Astrocyte of the cerebellum (primary cell): ENCODE measurements at places on chromosomes 2 and 18.
A peak's percentile ranks its signal among the peaks of the same experiment; 100 is the strongest.

- DNase-seq, result no peak
These were observed 26.4 kb downstream of the SLC4A1AP start for GRCh38 chr2:27690052-27690451.

DNA sequence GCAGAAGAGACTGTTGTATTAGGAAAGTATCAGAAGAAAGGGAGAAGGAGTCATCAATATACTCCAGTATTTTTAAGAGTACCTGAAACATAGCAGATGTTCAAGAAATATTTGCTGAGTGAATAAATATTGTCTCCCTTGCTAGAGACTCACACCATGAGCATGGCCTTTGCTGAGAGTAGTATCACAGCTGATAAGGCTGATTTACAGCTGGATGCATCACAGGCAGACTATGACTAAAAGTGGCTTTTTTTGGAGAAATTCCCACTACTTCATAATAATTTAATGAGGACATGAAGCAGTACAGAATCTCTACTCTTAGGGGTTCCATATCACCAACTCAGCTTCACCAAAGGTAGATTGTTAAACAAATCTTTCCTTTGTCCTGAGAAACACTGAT is 373.3 kb downstream of the RBM43 start:
- DNase-seq, result no peak

- no peak for DNase-seq
These were observed 23.5 kb upstream of the C18orf32 start for GRCh38 chr18:49510393-49511115.

DNA sequence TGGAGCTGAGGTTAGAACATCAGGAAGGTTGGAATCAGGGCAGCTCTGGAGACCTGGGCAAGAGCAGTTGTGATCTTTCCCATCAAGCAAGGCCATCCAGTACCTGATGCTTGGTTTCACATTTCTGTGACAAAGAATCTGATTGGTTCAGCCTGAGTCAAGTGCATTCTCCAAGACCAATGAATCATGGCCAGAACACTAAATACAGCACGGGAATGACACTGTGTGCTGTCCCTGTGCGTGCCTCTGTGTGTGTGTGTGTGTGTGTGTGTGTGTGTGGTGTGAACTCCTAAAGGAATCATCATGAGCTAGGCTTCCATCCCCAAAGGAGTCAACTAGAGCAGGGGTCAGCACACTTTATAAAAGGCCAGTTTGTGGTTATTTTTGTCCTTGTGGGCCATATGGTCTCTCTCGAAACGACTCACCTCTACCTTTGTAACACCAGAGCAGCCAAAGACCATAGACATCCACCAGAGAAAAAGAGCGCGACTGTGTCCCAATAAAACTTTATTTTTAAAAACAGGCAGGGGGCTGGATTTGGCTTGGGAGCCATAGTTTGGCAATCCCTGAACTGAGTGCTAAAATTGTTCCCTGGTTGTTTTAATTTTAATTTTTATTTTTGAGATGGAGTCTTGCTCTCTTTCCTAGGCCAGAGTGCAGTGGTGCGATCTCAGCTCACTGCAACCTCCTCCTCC is 99.7 kb downstream of the INHBB start:
- no peak for DNase-seq

DNA sequence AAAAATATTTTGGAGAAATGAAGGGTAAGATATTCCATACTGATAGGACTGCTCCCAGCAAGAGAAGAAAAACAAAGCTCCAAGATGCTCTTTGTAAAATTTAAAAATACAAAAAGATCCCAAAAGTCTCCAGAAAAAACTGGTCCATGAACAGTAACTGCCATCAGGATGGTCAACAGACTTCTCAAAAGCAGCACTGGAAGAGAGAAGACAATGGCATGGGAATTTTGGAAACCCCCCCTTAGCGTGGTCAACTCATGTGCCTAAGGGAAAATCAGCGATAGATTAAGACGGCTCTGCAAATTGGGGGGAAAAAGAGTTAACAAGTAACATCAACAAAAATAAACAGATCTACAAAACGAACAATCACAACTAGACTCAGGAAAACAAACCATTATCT is 23.6 kb downstream of the B4GALT6 start:
- DNase-seq, result no peak

DNA sequence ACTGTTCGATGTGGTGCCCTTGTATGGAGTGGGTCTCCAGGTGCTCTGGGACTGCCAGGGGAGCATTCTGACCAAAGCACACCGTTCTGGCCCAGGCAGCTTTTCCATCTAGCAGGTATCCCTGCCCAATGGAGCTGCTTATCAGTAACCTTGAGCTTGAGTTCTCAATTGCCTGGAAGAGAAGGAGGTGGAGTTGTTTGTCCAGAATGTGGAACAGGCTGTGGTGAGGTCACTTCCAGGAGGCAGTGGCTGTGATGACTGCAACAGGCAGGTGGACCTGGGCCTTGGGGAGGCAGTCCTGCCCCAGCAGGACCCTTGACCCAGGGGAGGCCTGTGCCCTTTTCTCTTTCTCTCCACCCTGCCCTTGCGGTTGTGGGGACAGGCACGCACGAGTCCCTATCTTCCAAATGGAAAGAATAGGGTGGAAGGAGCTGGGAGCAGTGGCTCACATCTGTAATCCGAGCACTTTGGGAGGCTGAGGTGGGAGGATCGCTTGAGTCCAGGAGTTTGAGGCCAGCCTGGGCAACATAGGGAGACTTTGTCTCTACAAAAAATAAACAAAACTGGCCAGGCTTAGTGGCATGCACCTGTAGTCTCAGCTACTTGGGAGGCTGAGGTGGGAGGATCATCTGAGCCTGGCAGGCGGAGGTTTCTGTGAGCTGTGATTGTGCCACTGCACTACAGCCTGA is 66.2 kb upstream of the MCFD2 start:
- no peak for DNase-seq

DNA sequence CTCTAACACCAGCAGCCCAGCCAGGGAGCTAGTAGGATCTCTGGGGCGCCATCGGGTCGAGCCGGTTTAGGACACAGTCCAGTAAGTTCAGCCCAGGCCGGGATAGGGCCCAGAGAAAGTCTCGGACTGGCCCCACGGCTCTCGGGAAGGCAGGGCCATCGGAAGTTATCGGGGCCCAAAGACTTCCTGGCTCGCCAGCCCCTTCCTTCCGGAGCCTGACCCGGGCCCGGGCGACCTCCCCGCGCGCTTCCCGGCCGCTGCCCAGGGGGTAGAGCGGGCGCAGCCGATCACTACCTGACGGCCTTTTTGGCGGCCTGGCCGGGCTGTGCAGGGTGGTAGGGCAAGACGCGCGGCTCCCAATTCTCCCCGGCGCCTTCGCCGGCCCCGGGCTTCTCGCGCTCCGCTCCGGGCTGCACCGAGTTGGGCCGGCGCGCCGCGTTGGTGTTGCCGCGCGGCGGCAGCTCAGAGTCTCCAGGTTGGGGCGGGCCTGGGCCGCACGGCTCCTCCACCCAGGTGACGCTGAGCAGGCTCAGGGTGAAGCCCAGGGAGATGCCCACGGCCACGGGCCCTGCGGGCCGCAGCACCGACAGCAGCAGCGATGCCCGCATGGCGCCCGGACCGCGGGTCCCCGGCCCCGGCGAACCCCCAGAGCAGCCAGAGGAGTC is 546 bp downstream of the CHPF start:
- DNase-seq, result no peak

GRCh38 chr2:118095610-118096009 is 7.3 kb downstream of the INSIG2 start:
- DNase-seq, result no peak

DNA sequence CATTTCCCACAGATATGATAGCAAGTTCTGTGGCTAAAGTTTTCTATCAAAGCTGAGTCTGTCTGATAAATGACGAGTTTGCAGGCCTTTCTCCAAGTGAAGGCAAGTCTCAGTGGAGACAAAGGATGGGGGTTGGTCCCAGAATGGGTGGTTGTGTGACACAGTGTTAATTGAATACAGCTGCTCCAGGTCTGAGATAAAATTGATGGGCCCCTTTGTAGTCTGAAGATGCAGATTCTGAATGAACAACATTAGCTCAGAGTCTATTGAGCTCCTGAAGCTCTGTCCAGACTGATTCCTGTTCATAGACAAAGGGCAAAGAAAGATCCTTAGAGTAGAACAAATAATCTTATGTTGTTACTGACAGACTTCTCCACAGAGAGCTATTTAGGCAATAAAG is 296.9 kb upstream of the CYRIA start:
- DNase-seq, result no peak

DNA sequence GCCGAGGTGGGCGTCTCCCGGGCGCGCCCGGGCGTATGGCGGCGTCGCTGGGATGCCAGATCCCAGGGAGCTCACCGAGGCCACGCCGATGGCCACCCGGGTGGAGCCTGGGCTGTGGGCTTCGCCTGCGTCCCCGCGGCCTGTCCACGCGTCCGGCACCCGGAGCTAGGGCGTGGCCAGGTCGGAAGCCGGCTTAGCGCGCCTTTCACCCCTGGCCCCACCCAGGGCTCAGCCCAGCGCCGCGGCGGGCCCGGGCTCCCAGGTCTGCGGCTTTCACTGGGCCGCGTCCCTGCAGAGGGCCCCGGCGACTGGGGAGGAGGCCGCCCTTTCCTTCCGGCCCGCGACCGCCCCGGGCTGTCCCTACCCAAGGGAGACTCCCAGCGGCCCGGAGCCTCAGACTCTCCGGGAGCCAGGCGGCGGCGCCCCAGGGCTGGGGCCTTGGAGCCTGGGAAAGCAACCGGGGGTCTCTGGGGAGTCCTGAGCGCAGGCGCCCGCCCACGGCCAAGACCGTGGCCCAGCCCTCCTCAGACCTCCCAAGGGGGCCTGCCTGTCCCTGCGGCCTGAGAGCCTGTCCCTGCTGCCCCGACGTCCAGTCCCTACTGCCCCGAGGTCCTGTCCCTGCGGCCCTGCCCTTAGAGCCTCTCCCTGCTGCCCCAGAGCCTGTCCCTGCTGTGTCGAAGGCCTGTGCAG is 36.3 kb upstream of the ITM2C start:
- no peak for DNase-seq

DNA sequence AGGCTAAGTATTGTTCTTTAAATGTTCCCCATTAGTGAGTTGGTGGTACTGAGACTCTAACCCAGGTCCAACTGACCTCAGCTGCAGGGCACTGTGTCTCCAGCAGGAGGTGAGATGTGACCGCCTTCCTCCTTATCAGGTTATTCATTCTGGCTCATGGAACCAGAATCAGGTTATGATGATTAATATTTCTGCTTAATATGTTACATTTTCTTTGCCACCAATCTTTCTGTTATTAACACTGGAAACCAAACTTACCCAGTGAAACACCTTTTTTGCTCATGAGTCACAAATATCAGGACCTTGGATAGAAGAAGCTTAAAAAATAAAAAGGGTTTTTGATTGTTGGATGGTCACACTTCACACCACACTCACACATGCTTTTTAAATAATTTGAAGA is 85.4 kb downstream of the DPP4 start:
- no peak for DNase-seq

- no peak for DNase-seq
These were observed 26.3 kb downstream of the PAX3 start for GRCh38 chr2:222272446-222273015.

- DNase-seq, result no peak
These were observed 41.9 kb downstream of the TACR1 start for GRCh38 chr2:75157435-75157834.

DNA sequence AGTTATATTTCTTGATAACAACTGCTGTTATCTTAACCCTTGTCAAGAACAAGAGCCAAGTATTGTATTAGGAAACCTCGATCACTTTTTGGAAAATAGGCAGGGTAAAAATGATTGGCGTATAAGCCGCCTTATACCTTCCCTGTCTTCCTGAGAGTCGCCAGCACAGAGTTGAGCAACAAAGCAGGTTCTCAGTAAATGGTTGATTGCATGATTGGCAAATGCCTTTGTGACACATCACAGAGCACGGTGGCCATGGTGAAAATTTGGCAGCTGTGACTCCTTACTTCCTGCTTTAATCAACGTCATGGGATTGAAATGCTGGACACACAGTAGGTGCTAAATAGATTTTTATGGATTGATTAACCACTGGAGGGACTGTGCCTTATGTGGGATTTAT is 3.9 kb upstream of the KLHL29 start:
- peak; percentile 20 for DNase-seq

DNA sequence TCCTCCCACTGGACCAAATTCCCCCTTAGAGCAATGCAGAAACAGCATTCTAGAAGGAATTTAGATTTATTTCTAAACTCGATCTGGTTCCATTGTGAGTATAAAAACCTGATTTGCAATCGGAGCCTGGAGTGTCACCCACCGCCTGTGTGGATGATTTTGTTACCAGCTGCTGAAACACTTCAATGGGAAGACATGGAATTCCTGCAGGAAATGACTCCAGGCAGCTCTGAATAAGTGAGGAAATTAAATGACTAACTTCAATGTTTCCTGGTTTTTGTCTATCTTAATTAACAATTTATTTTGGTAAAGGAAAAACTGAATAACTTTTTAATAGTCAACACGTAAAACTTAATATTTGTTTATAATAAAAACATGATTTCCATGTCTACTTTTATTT is 19.3 kb downstream of the CTAGE1 start:
- DNase-seq, result no peak
